ENCODE measurements at places on chromosomes 13 and 19.

DNA sequence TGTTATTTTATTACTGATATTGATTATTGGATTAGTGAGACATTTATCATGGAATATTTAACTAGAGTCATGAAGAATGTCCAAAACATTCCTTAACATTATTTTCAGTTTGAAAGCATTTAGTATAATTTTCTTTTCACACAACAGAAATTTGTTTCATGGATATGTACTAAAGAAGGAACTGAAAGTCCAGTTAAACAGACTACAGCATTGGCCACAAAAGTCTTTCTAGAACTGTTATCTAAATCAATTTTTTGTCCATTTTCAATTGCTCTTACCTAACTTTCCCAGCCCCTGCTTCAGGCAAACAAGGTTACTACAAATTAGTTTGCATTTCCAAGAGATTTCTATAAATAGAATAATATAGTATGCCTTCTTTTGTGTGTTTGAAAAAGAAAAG is 1018.0 kb upstream of the PCDH20 start:
- DNase-seq: no peak

DNA sequence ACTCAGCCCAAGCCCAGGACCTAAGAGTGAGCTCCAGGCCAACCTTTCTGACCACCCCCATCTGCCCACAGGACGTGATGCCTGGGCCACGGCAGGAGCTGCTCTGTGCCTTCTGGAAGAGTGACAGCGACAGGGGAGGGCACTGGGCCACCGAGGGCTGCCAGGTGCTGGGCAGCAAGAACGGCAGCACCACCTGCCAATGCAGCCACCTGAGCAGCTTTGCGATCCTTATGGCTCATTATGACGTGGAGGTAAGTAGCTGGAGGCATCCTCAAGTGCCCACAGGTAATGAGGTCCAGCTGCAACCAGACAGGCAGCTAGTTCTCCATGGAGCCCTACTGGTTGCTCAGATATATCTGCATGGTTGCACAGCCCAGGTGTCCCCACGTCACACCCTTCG is 14.8 kb downstream of the DDX39A start:
- no peak for DNase-seq

- no peak for DNase-seq
These were observed 372.8 kb downstream of the GPC5 start for GRCh38 chr13:91771229-91771628.

- DNase-seq: no peak
These were observed 4.9 kb downstream of the NANOS3 start for GRCh38 chr19:13881692-13882418.

Data from Peyer's patch (tissue), 4 donors.